Erythroblast (primary cell): ENCODE measurements at places on chromosomes 5 and 9.
A peak's percentile ranks its signal among the peaks of the same experiment; 100 is the strongest.

GRCh38 chr5:35626108-35626507 lies 8.4 kb downstream of the SPEF2 start:
- no peak for DNase-seq

GRCh38 chr5:157030692-157031091 lies 28.2 kb downstream of the HAVCR1 start:
- DNase-seq: no peak

DNA sequence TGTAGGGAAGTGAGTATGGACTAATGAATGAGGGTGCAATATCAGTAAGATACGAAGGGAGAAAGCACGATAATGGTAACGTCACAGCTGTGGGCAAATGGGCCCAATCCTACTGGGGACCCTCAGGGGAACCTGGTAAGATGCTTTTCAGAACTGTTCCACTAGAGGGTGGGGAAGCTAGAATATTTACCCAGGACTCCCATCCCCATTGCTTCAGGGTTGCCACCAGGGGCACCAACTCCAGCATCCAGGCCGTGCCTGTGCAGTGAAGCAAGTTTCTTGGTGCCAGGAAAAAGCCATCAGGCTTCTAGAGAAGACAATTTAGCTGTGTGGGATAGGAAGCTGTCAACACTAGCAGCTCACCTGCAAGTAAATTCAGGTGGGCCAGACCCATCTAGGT lies 409.3 kb downstream of the AGTPBP1 start:
- DNase-seq: no peak

DNA sequence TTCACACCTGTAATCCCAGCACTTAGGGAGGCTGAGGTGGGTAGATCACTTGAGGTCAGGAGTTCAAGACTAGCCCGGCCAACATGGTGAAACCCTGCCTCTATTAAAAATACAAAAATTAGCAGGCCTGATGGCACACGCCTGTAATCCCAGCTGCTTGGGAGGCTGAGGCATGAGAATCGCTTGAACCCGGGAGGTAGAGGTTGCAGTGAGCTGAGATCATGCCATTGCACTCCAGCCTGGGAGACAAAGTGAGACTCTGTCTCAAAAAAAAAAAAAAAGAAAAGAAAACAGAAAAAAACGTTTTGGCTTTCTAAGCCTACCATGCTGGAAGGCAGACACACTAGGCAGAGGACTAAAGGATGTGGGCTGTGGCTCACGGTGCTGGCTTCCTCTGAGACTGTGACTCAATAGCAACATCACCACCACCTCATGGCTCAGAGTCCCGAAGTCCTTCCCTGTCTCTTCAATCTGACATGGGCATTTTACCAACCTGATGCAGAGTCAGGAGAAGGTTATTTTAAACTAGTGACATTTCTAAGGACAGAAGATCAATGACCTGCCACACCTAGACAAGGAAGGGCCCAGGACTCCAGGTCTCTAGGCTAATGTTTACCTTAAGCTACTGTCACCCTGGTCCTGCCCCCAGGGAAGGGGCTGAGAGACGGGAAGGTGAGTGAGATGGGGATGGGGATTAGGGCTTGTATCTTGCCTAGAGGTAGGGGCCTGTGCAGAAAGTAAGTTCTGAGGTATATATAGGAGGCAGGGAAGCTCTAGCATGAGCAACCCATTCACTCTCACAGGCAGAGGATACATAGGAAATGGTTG lies 3.7 kb downstream of the ECSCR start:
- no peak for DNase-seq

- no peak for DNase-seq
These were observed 10.0 kb upstream of the BOD1 start for GRCh38 chr5:173626505-173626820.

GRCh38 chr5:77449981-77450380 lies 42.1 kb downstream of the WDR41 start:
- no peak for DNase-seq

DNA sequence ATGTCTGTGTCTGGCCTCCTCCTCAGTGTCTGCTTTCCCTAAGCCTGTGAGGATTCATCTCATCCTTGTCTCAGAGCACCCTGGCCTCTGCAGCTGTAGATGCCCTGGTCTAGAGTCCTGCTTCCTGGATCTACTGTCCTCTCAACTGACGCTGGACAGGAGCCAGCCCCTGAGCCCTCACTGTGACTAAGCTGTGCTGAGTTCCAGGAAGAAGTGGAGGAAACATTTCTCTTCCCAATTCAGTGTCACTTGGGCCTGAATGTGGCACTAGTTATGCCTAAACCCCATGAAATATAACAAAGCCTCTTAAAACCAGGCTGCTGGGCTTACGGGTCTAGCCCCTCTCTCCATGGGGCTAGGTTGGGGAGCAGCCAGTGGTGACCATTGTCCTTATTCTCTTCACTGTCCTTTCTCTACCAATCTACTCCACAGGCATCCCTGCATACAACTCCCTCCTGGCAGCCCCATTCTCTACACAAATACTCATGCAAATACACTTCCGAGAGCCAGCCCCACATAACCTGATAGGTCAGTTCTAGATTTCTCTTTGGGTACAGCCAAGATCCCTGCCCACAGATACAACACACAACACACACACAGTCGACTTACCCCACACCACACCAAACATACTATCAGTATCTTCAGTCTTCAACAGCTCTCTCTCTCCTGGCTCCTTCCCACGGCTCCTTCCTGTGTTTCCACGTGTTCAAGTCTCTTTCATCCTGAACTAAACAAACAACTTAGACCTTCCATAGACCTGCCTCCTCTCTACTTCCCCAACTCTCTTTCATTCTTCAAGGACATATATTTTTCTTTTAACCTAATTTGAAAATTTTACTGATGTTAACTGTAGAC lies 220.8 kb downstream of the SNX18 start:
- DNase-seq: peak; percentile 45

DNA sequence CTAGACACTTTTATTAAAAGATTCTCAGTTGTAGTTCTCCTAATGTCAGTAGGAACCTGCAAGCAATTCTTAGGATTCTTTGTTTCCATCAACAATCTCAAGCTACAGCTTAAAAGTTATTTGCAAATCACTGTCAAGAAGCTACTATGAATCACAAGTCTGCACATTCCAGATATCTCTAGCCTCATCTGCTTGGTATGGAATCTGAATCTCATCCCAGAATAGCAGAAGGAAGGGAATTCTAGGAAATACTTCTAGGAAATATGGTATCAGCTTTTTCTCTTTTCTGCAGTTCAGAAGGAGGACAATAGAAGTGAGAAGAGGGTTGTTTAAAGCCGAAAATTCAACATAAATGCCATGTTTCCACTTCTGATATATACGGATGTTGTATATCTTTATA lies 792.2 kb upstream of the CDH9 start:
- no peak for DNase-seq

DNA sequence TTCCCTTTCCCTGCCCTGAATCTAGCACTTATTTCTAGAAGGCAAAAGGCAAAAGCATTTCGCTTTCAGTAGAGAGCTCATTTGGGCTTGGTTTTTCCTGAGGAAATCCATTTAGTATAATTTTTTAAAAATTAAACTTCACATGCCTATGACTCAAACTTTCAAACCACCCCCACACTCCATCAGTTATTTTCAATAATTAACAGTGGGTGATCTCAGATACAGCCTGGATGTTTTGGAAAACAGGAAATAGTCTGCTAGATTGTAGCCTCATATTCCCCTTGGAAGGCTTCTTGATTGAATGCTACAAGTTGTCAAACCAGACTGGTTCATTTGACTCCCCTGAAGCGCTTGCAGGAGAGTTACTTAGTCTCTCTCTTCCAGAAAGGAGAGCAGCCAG lies 40.6 kb downstream of the SEMA5A start:
- DNase-seq: no peak

- DNase-seq: no peak
These were observed 477.6 kb downstream of the TLE1 start for GRCh38 chr9:81211741-81212140.

GRCh38 chr9:95073918-95074317 lies 243.6 kb downstream of the FANCC start:
- no peak for DNase-seq

- DNase-seq: peak; percentile 83
These were observed 11.5 kb downstream of the GPR150 start for GRCh38 chr5:95631255-95631958.

GRCh38 chr9:70494221-70494620 lies 79.8 kb upstream of the KLF9 start:
- DNase-seq: no peak

GRCh38 chr5:139708877-139709581 lies 60.9 kb downstream of the CXXC5 start:
- peak; percentile 70 for DNase-seq

- DNase-seq: no peak
These were observed 68.5 kb downstream of the KLHL3 start for GRCh38 chr5:137667341-137667740.

DNA sequence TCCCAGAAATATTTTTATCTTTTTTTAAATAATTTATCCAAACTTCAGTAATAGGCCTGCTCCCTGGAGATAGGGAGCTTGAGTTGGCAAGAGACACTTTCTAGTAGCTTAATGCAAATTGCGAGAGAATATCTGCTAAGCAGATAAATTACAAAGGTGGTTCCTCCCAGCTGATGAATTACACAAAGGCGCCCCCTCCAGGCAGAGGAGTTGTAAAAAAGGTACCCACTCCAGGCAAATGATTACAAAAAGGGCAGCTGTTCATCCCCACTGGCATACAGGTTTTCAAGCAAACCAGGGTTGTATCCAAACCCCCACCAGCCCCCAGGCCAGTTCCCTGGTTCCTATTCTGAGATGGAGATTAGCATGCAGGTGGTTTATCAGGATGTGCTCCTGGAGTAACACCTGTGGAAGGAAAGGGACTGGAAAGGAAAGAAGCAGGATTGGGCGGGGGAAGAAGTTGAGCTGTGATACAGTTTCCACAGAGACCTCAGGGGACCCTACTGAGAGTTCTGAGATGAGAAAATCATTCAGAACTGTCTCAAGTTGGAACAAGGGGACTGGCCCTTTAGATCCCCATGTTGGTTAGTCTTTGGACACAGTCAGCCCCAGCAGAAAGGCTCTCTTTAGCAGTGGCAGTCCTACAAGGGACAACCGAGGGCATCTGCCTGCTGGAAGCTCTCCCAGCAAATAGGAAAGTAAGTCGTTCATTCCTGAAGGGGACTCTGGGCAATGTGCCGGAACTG lies 25.5 kb downstream of the ESM1 start:
- peak; percentile 22 for DNase-seq

GRCh38 chr5:1298067-1298551 lies 3.2 kb upstream of the TERT start:
- no peak for DNase-seq

DNA sequence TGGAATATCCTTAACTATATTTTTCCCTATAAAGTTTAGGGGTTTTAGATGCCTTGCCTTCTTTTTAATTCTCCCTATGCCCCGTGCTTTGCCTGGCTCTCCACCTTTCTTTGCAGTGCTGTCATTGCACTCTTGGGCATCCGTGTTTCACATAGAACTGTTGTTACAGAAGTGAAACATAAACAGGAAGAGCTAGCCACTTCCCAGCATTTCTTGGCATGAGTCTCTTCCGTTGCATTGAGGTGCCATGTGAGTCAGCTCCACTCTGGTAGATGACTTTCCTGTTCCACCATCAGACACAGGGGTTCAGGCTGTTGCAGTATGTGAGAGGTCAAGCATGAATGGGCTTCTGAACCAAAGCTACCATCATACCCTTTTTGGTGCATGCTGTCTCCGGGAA lies 73.4 kb downstream of the ANGPTL2 start:
- DNase-seq: no peak

DNA sequence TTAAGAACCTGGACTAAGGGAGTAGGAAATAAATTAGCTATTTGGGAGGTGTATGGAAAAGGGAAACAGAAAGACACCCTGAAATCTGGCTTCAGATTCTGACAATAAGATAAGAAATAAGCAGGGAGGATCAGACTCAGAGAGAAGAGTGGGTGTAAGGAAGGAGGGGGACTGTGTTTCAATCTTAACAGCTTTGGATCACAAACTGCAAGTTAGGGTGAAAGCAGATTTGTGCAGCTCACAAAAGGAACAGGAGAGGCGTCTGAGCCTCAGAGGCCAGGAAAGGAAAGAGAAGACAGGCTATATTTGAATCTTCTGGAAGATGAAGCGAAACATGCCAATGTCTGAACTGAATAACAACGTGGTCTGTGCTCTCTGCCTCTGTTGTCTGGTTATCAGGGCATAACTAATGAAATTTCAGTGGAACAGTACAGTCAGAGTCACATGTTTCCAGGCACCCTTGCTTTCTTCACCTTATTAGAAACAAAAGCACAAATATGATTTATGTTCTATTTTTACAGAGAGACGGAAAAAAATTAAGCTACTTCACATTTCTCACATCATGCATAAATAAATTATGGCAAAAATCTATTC lies 26.6 kb downstream of the SGTB start:
- DNase-seq: no peak

DNA sequence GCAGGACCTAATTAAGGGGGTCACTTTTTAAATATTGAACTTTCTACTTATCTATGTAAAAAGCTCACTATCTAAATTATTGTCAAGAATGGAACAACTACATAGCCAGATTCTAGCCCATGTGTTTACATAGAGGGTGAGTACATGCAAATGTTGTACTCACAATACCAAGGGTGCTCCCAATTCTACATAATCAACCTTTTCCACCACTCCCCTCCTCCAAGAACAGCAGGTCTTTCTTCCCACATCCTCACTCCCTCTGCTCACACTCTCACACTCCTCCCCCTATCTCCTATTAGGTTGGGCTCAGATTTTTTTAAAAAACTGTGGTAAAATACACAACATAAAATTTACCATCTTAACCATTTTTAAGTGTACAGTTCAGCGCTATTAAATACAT lies 325.4 kb downstream of the ARL15 start:
- DNase-seq: no peak

- DNase-seq: peak; percentile 30
These were observed 1403.5 kb upstream of the CDH18 start for GRCh38 chr5:21391506-21391905.

- no peak for DNase-seq
These were observed 94.6 kb upstream of the RASGRF2 start for GRCh38 chr5:80865551-80865950.

DNA sequence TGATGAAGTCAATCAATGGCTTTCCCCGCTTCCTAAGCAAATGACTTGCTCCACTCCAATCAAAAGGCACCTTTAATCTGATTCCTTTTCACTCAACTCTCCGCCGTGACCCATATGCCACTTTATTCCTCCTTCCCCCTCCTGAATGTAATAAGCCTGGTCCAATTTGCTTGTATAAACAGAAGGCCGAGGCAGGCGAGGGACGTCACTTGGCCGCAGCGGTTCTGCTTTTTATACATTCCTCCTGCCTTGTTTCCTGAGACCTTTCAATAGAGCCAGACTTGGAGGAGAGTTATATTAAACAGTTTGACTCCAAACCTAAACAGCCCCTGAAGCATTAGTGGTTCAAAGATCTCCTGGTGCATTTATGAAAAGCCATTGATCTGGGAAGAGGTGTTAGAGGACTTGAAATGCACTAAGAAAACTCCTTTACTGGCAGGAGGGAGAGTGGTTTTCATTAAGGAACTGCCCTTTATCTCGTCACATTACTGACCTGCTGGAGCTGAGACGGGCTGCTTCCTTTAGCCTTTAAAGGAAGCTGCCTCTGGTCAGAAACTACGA lies 273.4 kb downstream of the SLIT3 start:
- DNase-seq: no peak

GRCh38 chr9:133057006-133057405 lies 4.8 kb upstream of the CEL start:
- no peak for DNase-seq

GRCh38 chr9:107970726-107971125 lies 481.2 kb upstream of the KLF4 start:
- no peak for DNase-seq
